ENCODE measurements at places on chromosomes 11 and 22.

GRCh38 chr11:72924568-72925190, 110.5 kb downstream of the ATG16L2 start:
- DNase-seq: no peak

GRCh38 chr11:117094776-117095175, 3.5 kb downstream of the SIK3 start:
- DNase-seq: no peak

GRCh38 chr11:88345949-88346348, 8.4 kb upstream of the CTSC start:
- DNase-seq: no peak

DNA sequence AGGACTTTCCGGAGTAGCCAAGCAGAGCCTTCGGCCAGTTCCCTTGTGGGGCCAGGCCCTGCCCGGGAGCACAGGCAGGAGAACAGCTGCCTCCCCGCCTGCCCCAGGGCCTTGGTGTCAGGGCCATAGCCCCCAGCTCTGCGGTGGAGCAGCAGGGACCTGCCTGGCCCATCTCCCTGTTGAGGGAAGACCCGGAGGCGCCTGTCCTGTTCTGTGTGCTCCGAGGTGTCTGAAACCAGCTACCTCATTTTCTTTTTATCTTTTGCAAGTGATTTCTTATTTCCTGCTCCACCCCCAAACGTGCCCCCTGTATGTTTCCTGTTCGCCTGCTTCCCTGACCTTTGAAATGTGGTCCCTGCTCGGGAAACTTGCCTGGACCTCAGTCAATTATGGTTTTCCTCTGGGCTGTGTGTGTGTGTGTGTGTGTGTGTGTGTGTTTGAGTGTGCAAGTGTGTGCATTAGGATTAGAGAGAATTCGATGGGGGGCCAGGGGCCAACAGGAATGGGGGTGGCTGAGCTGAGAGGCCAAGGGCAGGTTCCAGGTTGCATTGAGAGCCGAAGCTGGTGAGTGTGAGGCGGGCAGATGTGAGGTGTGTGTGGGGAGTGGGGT, 19.1 kb downstream of the LRP5 start:
- DNase-seq: no peak

DNA sequence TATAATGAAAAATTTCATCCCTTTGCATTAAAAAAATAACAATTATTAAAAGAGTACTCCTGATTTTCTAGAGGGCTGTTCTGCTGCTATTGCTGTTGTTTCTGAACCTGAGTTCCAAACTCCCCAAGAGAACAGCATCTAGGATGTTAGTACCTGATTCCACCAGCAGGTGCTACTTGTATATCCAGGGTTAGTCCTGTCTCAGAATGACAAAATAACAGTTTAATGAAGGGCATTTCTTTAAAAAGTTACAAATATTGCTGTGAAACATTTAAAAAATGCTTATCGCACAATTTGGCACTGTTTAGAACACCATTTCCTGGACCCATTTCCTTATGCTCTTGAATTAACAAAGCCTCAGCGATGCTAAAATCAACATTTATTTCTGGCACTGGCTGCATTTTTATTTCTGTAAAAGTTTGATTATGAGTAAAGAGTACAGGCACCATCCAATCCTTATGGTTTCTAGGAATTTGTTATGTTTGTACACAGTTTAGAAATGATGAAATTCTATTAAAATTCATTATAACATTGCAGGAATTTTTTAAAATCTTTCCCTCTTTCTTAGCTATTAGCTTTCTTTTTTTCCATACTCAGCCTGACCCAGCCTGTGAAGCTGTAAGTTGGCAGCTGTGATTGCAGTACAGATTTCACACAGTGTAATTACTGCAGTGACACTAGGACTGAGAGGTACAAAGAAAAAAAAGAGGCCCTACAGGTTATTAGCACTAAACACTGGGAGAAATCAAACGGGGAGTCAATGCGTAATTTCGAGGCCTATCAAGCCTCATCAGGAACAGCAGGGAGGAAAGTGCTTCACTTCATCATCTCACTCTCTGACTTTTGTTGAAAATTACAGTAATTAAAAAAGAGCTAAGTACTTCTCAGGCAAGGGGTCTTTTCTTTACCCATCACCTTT, 208.8 kb downstream of the DCDC1 start:
- DNase-seq: no peak

DNA sequence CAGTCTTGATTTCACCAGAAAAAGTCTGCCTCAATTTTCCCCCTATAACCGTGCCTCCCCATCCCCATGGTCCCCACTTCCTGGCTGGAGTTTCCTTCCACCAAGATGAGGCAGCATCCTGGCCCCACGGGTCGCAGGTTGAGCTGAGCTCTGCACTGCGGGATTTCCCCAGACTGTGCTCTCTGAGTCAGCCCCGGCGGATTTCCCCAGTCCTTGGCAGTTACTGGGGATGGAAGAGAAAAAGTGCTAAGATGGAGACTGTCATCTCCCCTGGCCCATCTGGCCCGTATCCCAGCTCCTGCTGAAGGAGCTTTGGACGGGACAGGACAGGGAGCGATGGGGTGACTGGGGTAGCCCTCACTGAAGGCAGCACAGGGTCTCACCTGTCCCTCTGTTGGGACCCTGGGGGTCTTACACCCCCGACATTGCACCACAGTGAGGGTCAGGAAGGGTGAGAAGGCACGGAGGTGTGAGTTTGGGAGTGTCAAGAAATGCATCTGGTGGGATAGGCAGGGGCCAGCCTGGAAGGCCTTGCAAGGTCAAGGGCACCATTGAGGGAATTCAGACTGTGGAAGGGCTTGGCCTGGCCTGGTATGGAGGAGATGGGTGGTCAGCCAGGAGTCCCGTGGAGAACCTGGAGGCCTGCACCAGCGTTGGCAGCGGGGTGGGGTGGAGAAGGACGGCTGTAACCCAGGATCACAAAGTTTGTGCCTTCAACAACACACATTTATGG, 36.5 kb downstream of the NADSYN1 start:
- DNase-seq: peak; percentile 42

- peak; percentile 82 for DNase-seq
Observed at GRCh38 chr11:46278387-46279125, 1.1 kb downstream of the CREB3L1 start.

DNA sequence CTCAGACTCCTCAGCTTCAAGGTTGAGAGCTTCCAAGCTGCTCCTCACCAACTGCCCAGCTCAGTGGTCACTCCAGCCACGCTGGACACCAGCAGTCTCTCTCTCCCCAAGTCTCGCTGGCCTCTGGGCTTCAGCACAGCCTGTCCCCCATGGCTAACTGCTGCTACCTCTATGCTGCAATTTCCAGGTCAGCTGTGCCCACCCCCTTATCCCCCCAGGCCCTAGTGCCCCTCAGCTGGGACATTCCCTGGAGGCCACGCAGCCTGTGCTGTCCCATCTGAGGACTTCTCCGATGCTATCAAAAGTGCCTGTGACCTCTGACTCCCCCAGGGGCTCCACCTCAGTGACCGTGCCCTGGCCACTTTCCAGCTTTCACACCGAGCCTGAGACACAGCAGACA, 37.5 kb upstream of the PHF21B start:
- no peak for DNase-seq

GRCh38 chr11:65292890-65293289, 21.8 kb upstream of the CDC42EP2 start:
- no peak for DNase-seq

DNA sequence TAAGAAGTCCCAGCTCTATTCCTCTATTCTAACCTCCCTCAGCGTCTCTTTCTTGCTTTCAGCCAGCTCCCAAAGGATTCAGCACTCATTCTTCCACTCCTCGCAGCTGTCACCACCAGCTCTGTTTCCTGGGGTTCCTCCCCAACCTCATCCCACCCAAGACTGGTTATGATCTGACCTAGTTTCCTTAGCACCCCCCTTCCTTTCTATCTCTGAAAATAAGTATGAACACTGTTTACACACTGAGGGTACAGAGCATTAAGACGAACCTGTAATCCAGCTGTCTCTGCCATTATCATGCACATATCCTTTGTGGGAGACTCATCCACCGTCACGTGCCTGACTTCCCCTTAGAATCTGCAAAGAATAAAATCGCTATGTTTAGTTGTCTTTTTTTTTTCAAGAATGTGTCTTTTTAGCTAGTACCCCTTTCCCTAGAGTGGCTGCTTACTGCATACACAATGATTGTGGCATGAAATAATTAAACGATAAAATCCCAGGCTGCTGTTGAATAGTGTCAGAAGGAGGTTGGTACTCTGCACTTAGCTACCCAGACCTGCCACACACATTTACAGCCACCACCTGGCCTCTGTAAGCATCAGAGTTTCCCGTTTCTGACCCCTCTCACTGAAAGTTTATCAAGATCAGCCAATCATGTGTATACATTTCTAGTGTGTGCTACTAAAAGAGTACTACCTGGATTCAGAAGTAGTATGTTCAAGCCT, 26.9 kb upstream of the CSTF3 start:
- DNase-seq: no peak

DNA sequence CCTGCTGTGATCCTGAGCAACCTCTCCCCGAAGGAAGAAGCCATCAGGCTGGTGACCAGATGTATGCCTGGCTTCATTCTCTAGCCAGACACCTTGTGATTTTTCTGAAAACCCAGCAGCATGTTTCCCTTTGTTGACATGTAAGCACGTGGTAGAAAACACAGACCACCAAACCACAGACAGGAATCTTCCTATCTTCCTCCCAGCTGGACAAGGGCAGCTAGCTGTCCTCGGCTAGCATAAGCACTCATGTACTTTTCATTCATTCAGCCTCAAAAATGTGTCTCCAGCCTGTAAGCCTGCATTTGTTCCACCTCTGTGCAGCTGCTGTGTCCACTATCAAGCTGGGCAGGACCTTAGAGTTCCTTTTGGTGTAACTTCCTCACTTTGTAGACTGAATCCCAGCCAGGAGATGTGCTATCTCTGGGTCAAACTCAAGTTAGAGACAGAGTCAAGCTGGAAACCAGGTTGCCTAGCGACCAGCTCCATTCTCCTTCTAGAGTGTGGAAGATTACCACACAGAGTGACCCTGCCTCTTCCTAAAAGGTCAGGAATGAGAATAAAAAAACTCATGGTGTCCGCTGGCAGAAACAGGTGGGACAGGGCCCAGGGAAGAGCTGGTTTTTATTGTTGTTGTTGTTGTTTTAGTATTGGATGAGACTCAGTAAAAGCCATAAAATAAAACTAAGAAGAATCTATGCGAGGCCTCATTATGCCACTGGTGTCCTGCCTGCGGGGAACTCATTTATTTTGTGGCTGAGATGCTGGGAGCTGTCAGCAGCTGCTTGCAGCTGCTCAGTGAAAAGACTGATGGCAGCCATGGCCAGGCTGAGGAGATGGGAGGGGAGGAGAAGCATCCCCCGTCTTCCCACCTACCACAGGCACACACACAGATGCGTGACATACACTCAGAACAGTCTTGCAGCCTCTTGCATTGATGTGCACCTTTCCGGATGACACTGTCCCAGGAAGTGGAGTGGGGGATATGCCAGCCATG, 7.4 kb upstream of the CLMP start:
- DNase-seq: no peak

DNA sequence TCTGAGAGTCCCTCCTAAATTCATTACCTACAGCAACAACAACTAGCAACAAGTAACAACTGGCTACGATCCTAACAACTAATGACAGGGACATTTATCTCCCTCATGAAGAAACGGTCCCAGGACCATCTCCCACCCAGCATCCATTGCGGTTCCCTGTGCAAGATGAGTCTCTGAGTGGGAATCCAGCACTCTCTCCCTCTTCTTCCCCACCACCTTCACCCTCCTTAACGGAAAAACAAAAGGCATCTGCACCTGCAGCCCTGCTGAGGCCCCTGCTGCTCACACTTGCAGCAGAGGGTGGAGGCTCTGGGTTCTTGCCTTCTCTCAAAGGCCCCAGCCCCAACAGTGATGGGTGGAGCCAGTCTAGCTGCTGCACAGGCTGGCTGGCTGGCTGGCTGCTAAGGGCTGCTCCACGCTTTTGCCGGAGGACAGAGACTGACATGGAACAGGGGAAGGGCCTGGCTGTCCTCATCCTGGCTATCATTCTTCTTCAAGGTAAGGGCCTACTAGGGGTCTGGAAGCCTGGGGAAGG, at the start of gene CD3G:
Gene CD3G, plus strand, starts transcription at position 364 of the 535 bp plus-strand sequence. Its CDS starts 80 bp downstream, at position 444.
- no peak for DNase-seq

- no peak for DNase-seq
Observed at GRCh38 chr11:61529537-61530225, 21.1 kb downstream of the LRRC10B start.

DNA sequence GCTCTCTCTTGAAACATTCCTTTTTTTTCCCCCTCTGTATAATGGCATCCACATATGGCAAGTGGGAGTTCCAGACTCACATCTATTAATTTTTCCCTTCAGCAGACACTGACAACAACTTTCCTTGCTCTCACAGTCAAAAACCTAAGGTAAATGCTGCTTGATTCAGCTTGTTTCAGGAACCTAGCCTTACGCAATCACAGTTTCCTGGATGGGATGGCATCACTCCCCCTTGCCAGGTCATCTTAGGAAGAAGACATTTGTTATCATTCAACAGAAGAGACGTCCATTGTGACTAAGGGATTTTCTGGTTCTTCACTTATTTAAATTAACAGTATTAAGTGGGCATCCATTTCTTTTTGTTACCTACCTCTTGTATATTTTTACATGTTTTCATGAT, 112.0 kb upstream of the PDGFD start:
- no peak for DNase-seq

- DNase-seq: peak; percentile 66
Observed at GRCh38 chr11:2265396-2265795, 5.0 kb downstream of the ASCL2 start.

- no peak for DNase-seq
Observed at GRCh38 chr22:25012741-25013143, 60.2 kb downstream of the KIAA1671 start.

DNA sequence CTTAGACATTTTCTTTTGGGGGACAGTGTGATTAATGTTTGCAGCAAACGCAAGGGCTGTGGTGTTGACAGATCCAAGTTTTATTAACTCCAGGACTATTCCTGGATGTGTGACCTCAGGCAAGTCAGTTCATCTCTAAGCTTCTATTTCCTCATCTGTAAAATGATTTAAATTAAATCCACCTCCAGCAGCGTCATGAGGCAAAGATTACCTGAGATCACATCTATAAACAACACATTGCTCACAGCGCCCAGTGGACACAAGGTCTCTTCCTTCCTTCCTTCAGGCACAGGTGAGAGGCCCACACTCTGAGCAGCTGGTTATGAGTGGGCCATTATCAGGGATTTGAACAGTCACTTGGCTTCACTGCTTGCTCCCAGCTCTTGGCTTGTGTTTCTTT, 111.2 kb upstream of the RASSF10 start:
- no peak for DNase-seq

- no peak for DNase-seq
Observed at GRCh38 chr11:59262177-59262818, 49.6 kb upstream of the MPEG1 start.

DNA sequence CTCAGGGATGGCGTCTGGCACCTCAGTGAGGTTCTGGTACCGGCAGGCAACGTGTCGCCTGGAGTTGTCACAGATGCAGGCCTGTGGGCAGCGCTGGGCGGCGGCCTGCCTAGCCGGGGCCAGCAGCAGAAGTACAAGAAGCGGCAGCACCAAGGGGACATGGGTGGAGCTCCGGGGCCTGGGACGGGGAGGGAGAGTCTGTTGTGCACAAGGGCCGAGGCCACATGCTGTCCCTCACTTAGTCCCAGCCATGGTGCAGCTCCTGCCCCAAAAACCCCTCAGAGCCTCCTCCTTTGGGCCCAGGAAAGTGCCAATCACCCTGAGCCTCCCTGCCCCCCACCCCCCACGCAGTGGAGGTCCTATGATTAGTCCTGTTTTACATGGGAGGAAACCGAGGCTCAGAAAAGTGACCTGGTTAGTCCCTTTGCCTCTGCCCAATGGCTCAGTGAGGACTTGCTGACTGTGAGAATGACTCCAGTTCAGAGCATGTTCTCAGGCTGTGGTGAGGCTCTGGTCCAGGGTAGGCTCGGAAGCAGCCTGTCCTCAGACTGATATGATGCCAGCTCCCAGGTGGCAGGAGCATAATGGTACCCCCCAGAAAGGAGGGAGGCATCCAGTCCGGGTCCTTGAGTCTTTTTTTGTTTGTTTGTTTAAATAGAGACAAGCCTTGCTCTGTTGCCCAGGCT, 1.1 kb downstream of the CHADL start:
- DNase-seq: no peak
